ENCODE measurements at places on chromosomes 12 and 14. TPM values are rescaled to one million over a fixed set of nuclear protein-coding genes. Genes with fewer than 3 reads are reported as not detected.
A peak's percentile ranks its signal among the peaks of the same experiment; 100 is the strongest.

Gene LAG3
- 420 TPM for total RNA-seq

Gene MSI1
- total RNA-seq = not detected

Gene BAZ1A
- 48.7 TPM for total RNA-seq

Gene PRIMA1
- total RNA-seq = not detected

Gene SETD1B
- total RNA-seq = 35.9 TPM

Gene SIX6
- not detected for total RNA-seq

Gene UNC119B
- total RNA-seq = 15.9 TPM

Gene TNFAIP2
- total RNA-seq = not detected

Gene FOXN4
- total RNA-seq = not detected

Gene CLEC2A
- total RNA-seq = not detected

Gene PMCH
- total RNA-seq = 0.53 TPM

Gene LRRC23
- 8.7 TPM for total RNA-seq

Gene SLC38A6
- 8.1 TPM for total RNA-seq

DNA sequence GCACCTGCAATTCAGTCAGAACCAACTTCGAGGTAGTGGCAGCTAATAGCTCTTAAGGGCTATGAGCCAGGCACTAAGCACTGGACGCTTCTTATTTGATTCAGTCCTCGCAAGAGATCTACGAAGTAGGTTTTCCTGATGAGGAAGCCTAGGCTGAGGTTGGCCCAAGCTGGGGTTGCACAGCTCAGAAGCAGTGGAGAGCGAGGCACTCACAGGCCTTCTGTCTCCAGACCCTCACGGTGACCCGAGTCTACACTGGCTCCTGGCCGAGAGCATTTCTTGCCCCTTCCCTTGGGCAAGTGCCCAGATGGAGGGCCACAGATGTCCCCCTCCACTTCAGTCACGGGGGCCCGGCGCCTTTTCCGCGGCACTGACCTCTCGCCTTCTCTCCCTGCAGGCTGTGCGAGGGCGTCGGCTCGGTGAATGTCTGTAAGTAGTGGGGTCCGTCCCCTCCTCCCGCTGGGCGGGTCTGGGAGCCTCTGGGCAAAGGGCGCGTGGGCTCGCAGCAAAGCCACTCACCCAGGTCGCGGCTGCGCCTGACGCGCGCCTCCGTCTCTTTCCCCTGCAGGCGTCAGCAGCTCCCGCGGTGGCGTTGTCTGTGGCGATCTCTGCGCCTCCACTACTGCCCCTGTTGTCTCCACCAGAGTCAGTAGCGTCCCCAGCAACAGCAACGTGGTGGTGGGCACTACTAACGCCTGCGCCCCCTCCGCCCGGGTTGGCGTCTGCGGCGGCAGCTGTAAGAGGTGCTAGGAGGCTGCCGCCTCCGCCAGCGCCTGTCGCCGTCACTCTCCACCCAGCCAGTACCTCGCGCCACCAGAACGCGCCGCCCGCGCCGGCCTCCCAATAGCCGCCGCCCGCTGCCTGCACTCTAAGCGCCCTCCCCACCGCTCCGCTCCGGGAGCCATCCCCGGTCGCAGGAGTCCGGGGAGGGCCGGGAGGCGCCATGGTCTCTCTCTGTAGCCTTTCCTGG, 13.1 kb downstream of the KRT83 start:
- DNase-seq = peak; percentile 63

GRCh38 chr14:67396381-67396970, 15.5 kb downstream of the PLEK2 start:
- no peak for DNase-seq

DNA sequence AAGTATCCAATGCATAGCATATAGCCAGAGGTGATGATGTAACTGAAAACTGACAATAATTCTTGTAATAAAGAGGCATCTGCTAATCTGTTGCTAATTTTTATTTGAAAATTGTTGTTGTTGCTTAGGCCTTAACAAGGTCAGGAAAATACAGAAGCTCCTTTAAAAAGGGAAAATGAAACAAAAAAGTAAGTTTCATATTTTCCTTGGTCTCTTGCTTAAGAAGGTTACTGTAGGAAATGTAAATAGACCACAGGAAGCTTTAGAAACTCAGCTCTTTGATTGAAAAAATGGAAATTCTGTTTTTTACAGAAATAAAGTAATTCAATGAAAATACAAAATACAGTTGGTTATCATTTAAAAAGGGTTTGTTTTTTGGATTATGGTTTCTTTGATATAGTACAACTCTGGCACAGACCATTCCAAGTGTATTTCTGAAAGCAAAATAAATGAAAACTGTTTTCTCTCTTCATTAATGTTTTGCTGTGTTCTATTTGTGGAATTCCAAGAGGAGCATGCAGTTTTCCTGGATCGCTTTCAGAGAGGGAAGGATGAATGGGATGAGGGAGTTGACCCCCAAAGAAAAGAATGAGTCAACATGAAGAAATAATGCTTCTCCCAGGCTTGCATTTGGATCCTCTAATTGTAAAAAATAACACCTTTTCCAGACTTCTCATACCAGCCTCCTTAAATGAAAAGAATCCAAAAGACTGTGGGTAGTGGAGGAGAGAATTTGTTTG, 398.0 kb upstream of the FAR2 start:
- DNase-seq = no peak

- no peak for DNase-seq
Measured at GRCh38 chr12:49954863-49955830, 4.6 kb downstream of the AQP2 start.

DNA sequence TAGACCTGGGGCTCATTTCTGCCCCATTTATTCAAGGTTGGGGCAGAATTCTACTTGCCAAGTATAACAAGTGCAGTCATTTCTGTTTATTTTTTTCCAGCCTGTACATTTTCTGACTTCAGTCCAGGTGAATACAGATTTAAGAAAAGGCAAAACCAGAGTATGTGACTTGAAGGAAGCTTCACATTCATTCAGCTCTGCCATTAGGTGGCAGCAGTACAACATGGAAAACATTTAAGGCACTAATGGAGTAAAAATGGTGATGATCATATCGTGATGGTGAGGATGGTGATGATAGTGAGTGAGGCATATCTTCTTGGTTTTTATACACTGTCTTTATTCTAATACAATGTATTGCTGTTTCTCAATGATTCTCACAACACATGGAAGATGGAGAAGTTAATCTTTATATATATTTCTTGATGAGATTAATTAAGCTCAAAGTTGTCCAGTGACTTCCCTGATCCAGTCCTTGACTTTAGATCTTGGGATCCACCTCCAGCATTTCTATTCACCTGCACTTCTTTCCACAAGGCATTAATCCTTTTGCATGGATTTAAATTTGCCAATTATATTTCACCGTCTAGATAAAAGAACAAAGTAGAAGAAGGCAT, 176.7 kb upstream of the SEL1L start:
- no peak for DNase-seq

DNA sequence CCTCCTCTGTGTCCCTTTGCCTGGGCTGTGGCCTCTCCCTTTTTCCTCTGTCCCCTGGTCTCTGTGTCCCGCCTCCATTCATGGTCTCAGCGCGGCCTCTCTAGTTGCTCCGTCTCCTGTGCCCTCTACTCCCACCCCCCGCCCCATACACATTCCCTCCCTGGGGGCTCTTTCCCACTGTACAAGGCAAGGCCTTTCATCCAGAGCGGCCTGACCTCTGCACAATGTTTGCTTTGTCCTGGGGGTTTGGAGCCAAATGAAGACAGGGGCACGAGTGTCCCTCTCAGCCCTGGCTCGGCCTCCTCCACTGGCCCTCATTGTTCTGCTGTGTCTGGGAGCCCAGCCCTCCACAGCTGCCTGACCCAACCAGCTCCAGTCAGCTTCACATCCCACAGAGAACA, 678.6 kb downstream of the BCL11B start:
- DNase-seq = no peak

GRCh38 chr14:91138511-91139359, 24.9 kb downstream of the DGLUCY start:
- DNase-seq = peak; percentile 71

- DNase-seq = no peak
Measured at GRCh38 chr12:24728366-24728765, 220.5 kb downstream of the BCAT1 start.

DNA sequence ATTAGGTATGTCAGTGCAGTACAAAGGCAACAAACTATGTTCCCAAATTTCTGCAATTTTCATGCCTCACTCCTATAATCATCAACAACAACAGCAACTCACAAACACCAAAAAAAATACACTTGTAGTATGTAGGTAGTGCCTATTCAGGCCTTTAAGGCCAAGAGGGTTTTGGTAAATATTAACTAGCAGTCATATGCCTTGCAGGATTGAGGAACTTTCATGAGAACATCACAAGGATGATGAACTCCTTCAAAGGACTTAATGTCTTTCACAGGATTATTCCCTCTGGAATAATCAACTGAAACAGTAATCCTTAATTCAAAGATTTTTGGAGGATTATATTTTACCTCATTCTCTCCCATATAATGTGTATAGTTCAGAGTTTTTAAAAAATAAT, 293.8 kb downstream of the NOVA1 start:
- DNase-seq = no peak

DNA sequence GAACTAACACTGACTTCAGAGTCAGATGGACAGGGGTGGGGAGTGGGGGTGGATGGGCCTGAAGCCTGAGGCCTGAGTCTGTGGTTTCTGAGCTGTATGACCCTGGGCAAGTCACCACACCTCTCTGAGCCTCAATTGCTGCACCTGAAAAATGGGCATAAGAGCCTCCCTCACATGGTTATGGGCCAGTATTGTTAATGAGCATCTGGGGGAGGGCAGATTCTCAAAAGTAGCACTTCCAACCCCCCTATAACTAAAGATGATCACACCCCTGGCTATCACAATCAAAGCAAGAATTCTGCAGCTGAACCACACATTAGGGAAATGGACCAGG, 168.6 kb downstream of the RBM19 start:
- no peak for DNase-seq

GRCh38 chr12:100576331-100577036, 3.0 kb downstream of the GAS2L3 start:
- DNase-seq = no peak

- DNase-seq = no peak
Measured at GRCh38 chr14:95817271-95817670, 59.4 kb upstream of the TUNAR start.
